Colonic mucosa (tissue), 4 donors: ENCODE measurements at places on chromosomes 4 and X. TPM values are rescaled to one million over a fixed set of nuclear protein-coding genes. Genes with fewer than 3 reads are reported as not detected.
A peak's percentile ranks its signal among the peaks of the same experiment; 100 is the strongest.

- peaks cover 5% of the 10 kb centered on the region for H3K4me1 ChIP-seq
- H3K27me3 ChIP-seq: no peaks in the 10 kb centered on the region
- no peak overlapping the region for H3K4me3 ChIP-seq
- no peak for DNase-seq
- H3K27ac ChIP-seq: no peak overlapping the region
- H3K36me3 ChIP-seq: no peaks in the 10 kb centered on the region
These were observed 6.8 kb downstream of the MAEA start for GRCh38 chr4:1296324-1297022.

DNA sequence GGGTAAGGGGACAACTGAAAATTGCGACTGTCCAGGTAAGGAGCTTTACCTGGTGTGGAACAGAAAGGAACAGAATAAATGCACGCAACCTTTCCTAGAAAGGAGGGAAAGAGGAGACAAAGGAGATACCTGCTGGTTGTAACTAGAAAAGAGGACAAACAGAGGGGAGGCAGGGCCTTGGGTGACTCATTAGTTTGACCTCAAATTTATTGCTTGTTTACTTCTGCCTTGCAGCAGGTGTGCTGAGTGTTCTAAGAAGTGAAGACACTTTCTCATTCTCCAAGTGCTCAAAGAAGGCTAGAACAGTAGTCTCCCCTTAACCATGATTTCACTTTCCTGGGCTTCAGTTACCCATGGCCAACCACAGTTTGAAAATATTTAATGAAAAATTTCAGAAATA lies 123.1 kb upstream of the BOD1L1 start:
- no peaks in the 10 kb centered on the region for H3K4me1 ChIP-seq
- no peaks in the 10 kb centered on the region for H3K36me3 ChIP-seq
- no peak for DNase-seq
- no peak overlapping the region for H3K4me3 ChIP-seq
- H3K27ac ChIP-seq: no peak overlapping the region
- H3K27me3 ChIP-seq: no peaks in the 10 kb centered on the region

SPANXA2 gene
- not detected for total RNA-seq

SMIM43 gene
- total RNA-seq: 0.21 TPM

GRCh38 chr4:166363198-166363597 lies 490.2 kb downstream of the TLL1 start:
- H3K4me3 ChIP-seq: no peak overlapping the region
- H3K4me1 ChIP-seq: no peaks in the 10 kb centered on the region
- no peaks in the 10 kb centered on the region for H3K36me3 ChIP-seq
- H3K27me3 ChIP-seq: no peaks in the 10 kb centered on the region
- no peak for DNase-seq

DNA sequence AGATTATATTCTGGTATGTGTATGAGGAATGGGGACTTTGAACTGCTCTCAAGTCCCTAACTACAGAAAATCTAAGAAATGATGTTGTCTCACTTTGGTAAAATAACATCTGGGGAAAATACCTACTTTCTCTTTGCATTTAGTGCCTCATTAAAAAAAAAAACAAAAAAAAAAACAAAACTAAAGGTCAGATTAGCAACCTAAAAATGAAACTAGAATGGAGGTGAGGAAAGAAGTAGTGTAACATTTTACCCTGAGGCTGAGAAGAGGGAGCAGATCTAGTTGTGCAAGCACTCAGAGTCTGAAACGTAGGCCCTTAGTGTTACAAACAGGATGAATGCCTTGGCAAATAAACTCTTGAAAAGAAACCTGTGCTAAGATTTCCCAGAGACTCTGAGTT lies 56.0 kb downstream of the VGLL1 start:
- H3K27ac ChIP-seq: no peak overlapping the region
- no peaks in the 10 kb centered on the region for H3K36me3 ChIP-seq

- no peak for DNase-seq
- no peaks in the 10 kb centered on the region for H3K4me1 ChIP-seq
- no peak overlapping the region for H3K4me3 ChIP-seq
- H3K36me3 ChIP-seq: no peaks in the 10 kb centered on the region
- no peaks in the 10 kb centered on the region for H3K27me3 ChIP-seq
- no peak overlapping the region for H3K27ac ChIP-seq
These were observed 9.7 kb upstream of the LAP3 start for GRCh38 chr4:17567271-17567670.

DNA sequence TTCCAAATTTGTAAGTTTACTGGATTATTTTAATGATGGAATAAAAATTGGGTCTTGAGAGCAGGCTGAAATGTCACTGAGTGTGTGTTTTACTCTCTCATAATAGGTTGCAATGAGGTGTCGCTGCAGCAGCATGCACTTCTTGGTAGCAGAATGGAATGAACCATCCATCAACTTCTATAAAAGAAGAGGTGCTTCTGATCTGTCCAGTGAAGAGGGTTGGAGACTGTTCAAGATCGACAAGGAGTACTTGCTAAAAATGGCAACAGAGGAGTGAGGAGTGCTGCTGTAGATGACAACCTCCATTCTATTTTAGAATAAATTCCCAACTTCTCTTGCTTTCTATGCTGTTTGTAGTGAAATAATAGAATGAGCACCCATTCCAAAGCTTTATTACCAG lies 2.6 kb downstream of the SAT1 start:
- DNase-seq: no peak
- peak overlapping the region; percentile 80 for H3K27ac ChIP-seq
- no peaks in the 10 kb centered on the region for H3K36me3 ChIP-seq
- H3K4me3 ChIP-seq: peak overlapping the region; percentile 42
- H3K4me1 ChIP-seq: no peaks in the 10 kb centered on the region

DNA sequence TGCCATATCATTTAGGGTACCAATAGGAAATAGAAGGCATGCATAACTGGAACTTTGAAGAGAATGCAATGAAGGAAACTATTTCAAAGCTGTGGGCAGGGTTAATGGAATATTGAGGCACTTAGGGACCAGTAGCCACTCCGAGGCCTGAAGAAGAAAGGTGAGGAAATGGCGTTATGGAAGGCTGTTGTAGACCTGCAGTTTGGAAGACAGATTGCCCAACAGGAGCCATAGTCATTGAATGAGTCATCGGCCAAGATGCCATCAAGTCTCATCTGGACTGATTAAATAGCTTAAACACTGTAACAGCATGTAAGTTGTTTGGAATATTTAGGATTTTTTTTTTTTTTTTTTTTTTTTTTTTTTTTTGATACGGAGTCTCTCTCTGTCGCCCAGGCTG lies 11.6 kb downstream of the CXCL13 start:
- H3K4me1 ChIP-seq: no peaks in the 10 kb centered on the region
- no peak overlapping the region for H3K4me3 ChIP-seq
- H3K27ac ChIP-seq: no peak overlapping the region
- no peaks in the 10 kb centered on the region for H3K36me3 ChIP-seq

PF4V1 gene
- total RNA-seq: not detected

ITIH6 gene
- not detected for total RNA-seq

- no peak overlapping the region for H3K27ac ChIP-seq
- H3K4me1 ChIP-seq: no peaks in the 10 kb centered on the region
- H3K36me3 ChIP-seq: no peaks in the 10 kb centered on the region
- no peaks in the 10 kb centered on the region for H3K27me3 ChIP-seq
These were observed 14.2 kb downstream of the PAK3 start for GRCh38 chrX:111110098-111110775.

GRCh38 chrX:149799938-149800337 lies 18.2 kb downstream of the MAGEA9 start:
- DNase-seq: no peak
- no peaks in the 10 kb centered on the region for H3K27me3 ChIP-seq
- no peak overlapping the region for H3K4me3 ChIP-seq
- no peaks in the 10 kb centered on the region for H3K36me3 ChIP-seq

- H3K27ac ChIP-seq: peak overlapping the region; percentile 63
- DNase-seq: peak; percentile 70
- peaks cover 11% of the 10 kb centered on the region for H3K4me1 ChIP-seq
- H3K4me3 ChIP-seq: peak overlapping the region; percentile 70
These were observed 568 bp downstream of the HTT start for GRCh38 chr4:3074846-3075651.

DNA sequence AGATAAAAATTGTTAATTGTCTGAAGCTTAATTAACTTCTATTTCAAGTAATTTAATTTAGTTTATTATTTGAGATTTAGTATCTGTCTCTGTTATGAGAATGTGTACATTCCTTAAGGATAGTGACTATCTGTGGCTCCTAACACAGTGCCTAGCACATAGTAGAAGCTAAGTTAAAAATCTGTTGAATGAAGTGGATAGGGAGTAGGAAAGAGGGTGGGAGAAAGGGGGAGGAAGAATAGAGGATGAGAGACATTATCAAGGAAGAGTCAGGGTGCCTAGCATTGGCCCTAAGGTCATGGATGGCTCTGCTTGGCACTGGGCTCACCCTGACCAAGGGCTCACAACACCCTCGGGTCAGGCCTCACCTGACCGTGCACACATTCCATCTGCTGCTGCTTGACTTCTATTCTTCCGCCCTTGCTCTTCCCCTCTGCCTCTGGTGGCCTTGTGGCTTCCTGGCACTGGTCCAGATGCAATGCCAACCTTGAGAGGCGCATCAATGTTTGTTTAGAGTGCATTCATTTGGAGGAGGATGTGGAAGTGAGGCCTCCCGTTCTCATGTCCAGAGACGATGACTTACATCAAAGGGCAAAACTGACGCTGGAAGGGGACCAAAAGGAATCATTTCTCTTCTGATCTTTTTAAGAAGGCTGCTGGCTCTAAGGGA lies 42.3 kb downstream of the TRIM2 start:
- no peaks in the 10 kb centered on the region for H3K36me3 ChIP-seq
- H3K4me1 ChIP-seq: peaks cover 22% of the 10 kb centered on the region
- H3K27ac ChIP-seq: peak overlapping the region; percentile 87
- H3K27me3 ChIP-seq: no peaks in the 10 kb centered on the region

DNA sequence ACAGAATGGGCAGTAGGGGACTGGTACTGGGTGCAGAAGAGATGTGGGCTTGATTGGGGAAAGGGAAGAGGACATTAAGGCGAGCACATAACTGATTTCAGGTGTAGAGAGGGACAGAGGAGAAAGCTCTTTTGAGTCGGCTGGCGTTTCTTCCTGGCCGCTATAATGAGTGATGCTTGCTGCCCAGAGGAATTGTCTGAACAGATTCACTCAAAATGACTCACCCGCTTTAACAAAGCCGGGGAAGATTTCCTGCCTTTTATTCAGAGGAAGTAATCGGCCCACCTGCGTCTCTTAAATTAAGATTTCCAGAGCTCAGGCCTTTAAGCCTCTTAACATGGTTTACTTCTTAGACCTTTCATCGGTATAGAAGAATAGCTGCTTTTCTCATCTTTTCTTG lies 102.1 kb upstream of the AP1S2 start:
- H3K4me1 ChIP-seq: no peaks in the 10 kb centered on the region
- H3K4me3 ChIP-seq: no peak overlapping the region
- DNase-seq: no peak
- no peaks in the 10 kb centered on the region for H3K36me3 ChIP-seq
- H3K27ac ChIP-seq: no peak overlapping the region

GRCh38 chr4:27003642-27004113 lies 143.0 kb downstream of the STIM2 start:
- no peak for DNase-seq
- no peaks in the 10 kb centered on the region for H3K27me3 ChIP-seq
- no peaks in the 10 kb centered on the region for H3K36me3 ChIP-seq
- H3K4me3 ChIP-seq: no peak overlapping the region

DNA sequence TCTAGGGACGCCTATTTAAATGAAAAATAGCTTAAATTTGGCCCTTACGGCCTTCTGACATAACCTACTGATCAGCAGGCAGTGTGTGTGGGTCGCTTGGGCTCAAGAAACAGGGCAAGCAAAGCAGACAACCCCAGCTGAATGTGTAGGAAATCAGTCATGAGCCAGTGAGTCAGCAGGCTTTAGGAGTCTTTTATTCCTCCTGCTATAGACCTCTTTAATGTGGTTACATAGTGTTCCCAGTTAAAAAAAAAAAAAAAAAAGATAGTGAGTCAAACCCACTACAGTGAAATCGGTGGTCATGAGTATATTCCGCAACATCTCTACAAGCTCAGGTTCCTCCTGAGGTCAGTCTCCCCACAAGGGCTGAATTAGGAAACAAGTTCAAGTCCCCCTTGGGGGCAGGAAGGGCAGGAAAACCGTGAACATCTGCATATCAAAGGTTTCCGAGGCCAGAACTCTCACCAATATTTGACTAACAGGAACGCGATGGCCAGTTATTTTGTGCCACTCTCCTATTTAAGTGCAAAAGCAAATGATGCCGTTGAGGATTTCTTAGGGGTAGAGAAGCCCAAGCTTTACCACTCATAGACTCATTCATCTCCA lies 32.7 kb downstream of the ACSL1 start:
- DNase-seq: no peak
- H3K27ac ChIP-seq: no peak overlapping the region
- no peaks in the 10 kb centered on the region for H3K4me1 ChIP-seq
- no peaks in the 10 kb centered on the region for H3K36me3 ChIP-seq

SHISA3 gene
- total RNA-seq: 0.86 TPM

- no peak for DNase-seq
- no peaks in the 10 kb centered on the region for H3K4me1 ChIP-seq
- no peak overlapping the region for H3K27ac ChIP-seq
- no peaks in the 10 kb centered on the region for H3K36me3 ChIP-seq
These were observed 18.9 kb downstream of the RPS4X start for GRCh38 chrX:72258174-72258573.

NUDT11 gene
- total RNA-seq: 1.0 TPM

DNA sequence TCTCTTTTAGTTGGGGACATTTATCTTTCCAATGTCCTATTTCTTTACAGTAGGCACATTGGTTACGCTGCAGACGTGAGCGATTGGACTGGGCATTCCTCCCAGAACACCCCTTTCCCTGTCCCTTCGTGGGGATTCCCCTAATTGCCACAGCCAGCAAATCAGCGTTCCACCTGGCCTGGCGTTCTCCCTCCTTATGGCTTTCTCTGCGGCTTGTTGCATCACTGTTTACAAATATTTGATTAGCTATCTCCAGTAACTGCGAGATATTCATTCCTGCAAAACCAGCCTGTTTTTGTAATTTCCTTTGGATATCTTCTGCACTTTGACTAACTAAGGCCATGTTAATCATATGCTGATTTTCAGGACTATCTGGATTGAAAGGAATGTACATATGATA lies 202.5 kb upstream of the KLF8 start:
- H3K4me3 ChIP-seq: no peak overlapping the region
- H3K27ac ChIP-seq: no peak overlapping the region
- no peaks in the 10 kb centered on the region for H3K27me3 ChIP-seq

GRCh38 chr4:113146876-113147358 lies 97.5 kb downstream of the ANK2 start:
- no peaks in the 10 kb centered on the region for H3K36me3 ChIP-seq
- DNase-seq: no peak
- no peaks in the 10 kb centered on the region for H3K4me1 ChIP-seq
- H3K4me3 ChIP-seq: peak overlapping the region; percentile 27
- no peaks in the 10 kb centered on the region for H3K27me3 ChIP-seq

GPRASP3 gene
- total RNA-seq: 3.7 TPM

APLN gene
- total RNA-seq: 2.7 TPM

GRCh38 chrX:68571610-68572311 lies 72.9 kb downstream of the YIPF6 start:
- H3K4me3 ChIP-seq: no peak overlapping the region
- H3K36me3 ChIP-seq: no peaks in the 10 kb centered on the region
- H3K27ac ChIP-seq: no peak overlapping the region

BMX gene
- 1.8 TPM for total RNA-seq

DNA sequence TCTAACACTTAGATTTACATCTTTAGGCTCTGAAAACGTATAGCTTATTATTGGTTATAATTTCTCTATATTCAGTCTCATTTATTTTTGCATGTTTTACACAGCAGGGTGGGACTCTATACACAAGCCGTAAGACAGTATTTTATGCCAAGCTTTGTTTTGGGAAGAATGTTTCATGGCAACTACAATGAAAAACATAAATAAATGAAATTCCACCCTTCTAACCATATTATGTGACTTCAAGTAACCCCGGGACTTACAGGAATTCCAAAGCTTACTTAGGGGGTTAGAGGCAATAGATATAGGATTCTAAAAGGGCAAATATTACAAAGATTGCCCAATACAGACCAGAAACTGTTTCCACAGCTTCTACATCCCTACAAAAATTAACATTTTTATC lies 370.9 kb downstream of the PRR32 start:
- no peaks in the 10 kb centered on the region for H3K27me3 ChIP-seq
- no peaks in the 10 kb centered on the region for H3K4me1 ChIP-seq
- no peak overlapping the region for H3K4me3 ChIP-seq
- DNase-seq: no peak
- no peak overlapping the region for H3K27ac ChIP-seq
